NCI-H510A (cell line): ENCODE measurements at places on chromosomes 7 and 10.

DNA sequence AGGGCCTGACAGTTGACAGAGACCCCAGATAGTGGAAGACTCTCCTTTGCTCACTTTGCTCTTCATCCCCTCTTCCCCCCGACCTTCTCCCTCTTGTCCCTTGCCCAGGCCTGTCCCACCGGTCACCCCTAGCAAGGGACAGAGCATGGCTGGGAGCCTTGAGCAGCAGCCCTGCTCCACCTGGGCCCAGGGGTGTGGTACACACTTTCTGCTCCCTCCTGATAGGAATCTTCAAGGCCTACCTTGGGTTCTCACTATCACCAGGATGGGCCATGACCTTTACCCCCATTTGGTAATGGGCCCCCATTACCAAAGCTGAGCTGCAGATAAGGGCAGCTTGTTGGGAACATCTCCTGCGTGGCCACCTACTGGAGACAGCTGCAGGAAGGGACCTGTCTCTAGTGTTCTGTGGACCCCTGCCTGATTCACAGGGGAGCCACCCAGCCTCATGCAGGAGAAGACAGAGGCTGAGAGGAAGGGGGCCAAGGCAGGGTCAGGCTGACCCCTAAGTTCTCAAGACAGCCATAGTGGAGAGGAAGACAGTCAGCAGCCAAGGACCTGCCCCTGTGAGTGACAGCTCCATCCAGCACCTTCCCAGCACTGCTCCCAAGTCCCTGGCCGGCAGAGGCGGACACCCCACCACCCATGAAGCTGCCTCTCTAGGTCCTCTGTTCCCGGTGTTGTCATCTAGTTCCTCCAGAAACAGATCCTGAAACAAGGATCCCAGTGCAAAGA, 913 bp upstream of the NPC1L1 start:
- no peak for DNase-seq

GRCh38 chr10:97713826-97714400, 383 bp downstream of the MARVELD1 start:
- peak; percentile 63 for DNase-seq

- DNase-seq = no peak
Observed at GRCh38 chr10:131857156-131858117, 43.4 kb upstream of the PPP2R2D start.

- no peak for DNase-seq
Observed at GRCh38 chr10:109958059-109958458, 34.7 kb upstream of the XPNPEP1 start.

DNA sequence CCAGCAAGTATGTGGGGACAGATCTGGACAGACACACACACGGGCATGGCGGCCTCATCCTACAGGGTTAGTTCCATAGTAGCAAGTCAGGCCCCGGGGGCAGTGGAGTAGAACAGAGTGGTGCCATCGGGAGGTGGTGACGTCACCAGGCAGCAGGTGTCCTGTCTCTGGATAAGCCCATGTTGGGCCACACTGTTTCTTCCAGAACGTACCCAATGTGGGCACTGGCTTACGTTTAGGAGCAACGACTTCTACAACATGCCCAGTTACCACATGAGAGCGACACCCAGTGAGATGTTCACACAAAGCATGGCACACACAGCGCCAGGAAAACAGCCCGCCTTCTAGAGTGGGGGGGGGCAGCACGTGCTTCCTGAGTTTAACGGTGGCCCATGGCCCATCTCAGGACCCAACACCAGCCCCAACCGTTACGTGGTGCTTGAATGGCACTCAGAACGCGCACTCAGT, 67.8 kb downstream of the CTBP2 start:
- peak; percentile 21 for DNase-seq

GRCh38 chr7:94414481-94414880, 19.8 kb downstream of the COL1A2 start:
- no peak for DNase-seq

- DNase-seq = no peak
Observed at GRCh38 chr7:78718212-78718611, 735.3 kb downstream of the MAGI2 start.

- DNase-seq = no peak
Observed at GRCh38 chr7:47552621-47553020, 29.3 kb downstream of the TNS3 start.

DNA sequence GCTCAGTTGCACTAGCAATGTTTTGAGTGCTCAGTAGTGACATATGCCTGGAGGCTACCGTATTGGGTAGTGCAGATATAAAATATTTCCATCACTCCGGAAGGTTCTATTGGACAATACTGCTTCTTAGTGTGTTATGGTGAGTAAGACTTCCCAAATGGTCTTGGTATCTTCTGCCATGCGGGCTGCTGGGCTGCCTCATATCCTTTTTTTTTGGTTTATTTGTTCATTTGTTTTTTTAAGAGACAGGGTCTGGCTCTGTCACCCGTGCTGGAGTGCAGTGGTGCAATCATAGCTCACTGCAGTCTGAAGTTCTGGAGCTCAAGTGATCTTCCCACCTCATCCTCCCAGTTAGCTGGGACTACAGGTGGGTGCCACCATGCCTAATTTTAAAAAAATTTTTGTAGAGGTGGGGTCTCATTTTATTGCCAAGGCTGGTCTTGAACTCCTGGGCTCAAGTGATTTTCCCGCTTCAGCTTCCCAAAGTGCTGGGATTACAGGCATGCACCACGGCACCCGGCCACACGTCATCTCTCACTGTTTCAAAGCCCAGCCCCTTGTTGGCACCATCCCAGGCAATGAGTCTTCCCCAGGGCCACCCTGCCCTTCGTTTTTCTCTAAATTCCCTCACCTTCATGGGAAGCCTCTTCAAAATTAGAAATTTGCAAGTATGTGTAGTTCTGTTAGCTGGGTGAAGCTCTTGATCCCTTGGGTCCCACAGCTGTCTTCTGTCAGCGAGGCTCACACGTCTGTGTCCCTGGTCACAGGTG, 111.0 kb upstream of the KLF14 start:
- DNase-seq = no peak

DNA sequence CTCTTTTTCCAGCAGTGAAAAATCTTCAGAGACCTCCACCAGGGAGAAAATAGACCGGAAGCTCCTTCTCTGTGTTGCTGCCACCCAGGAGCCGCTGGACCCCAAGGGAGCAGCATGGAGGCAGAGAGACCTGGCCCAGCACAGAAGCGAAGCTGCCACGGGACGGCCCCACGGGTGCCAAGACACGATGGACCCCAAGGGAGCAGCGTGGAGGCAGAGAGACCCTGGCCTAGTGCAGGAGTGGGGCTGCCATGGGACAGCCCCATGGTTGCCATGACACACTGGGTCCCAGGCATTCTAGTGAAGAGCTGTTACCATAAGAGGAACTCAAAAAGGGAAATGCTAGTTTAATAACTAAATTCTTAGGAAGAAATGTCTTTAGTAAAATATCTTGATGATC, 186.3 kb downstream of the PTPRN2 start:
- no peak for DNase-seq

DNA sequence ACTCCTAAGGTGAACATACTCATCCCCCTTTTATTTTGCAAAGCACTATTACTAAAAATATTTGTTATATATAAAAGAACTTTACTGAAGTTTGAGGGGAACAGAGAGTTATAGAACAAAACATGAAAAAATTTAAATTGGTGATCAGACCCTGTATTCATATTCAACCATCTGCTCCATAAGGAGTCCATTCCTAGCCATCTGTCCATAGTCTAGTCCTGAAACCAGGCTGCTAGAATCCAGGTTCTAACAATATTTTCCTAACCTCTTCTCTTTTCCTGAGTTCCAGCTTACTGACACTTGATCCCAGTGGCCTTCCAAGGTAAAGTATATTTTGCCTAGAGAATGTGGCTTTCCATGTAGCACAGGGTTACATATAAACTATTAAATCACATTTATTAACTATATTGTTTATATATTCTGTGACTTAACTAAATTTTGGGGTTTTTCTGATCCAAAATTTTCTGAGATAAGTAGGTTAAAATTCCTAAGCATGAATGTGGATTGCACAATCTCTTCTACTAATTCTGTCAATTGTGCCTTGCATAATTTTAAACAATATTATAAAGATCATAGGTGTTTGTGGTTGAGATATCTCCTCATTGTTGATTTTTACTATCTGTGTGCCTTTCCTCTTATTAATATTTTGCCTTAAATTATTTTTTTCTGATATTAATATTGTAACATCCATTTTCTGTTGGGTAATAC, 137.6 kb upstream of the MAGI2 start:
- no peak for DNase-seq

GRCh38 chr7:6563936-6564770, 12.9 kb upstream of the GRID2IP start:
- DNase-seq = no peak

GRCh38 chr7:76351372-76351771, 7.4 kb downstream of the YWHAG start:
- no peak for DNase-seq

DNA sequence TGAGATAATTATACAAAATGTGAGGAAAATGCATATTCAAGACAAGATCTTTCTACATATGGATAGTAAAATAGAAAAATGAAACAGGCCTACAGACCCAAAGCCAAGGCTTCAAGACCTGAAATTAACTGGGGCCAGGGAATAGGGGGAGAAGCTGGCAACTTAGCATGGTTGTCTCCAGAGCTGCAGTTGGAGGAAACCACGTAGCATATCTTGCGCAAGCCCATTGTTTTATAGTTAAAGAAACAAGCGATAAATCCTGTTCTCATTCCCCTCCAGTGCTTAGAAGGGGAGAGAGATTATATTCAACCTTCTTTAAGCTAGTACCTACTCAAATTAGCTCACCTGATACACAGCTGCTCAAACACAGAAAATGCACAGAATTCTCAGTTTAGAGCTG, 197.1 kb downstream of the SORCS1 start:
- no peak for DNase-seq

DNA sequence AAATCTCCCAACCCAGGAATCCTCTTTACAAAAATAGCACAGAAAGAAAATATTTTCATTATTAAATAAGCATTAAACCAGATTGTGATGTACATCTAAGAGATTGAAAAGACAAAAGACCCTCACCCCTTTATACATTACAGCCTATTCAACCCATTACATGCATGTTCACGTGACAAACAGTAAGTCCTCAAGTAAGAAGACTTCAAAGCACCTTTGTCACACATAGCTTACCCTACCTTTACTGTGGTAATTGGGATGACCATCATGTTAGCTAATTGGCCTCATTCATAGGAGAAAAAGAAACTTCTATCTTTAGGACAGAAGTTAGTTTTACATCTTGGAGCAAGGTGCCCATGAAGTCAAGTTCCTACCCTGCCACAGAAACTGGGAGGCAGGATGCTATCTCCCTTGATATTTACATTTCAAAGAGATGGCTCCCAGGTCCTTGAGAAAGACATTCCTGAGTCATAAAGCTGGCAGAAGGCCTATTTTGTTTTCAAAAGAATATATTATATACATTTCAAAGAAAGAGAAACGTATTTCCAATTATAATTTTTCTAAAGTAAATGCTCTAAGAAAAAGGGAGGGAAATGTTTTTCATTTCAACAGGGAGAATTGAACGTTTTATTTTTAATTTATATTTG, 48.1 kb downstream of the GNAI1 start:
- DNase-seq = no peak

GRCh38 chr10:5551531-5552375, 27.0 kb downstream of the CALML3 start:
- no peak for DNase-seq

GRCh38 chr7:91657483-91658071, 222.9 kb downstream of the MTERF1 start:
- DNase-seq = no peak

- DNase-seq = no peak
Observed at GRCh38 chr10:108789919-108790318, 1133.4 kb downstream of the XPNPEP1 start.

GRCh38 chr10:34715511-34716187, 99.4 kb downstream of the PARD3 start:
- DNase-seq = no peak

DNA sequence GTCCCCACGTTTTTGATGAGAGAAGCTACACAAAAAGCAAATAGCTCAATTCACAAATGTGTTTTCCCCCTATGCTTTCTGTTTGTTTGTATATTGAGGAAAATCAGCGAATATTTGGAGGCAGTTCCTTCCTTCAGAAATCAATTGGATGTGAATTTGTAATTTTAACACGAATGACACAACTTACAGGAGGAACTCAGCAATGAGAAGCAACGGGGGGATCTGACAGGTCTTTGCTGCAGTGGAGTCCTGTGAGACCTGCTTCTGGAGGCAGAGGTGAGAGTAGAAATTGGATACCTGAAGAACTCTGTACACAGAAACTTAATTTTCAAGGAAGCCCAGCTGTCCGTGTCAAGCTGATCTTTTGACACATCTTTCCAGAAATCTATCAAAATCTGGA, 370.4 kb downstream of the GFRA1 start:
- DNase-seq = no peak

- DNase-seq = no peak
Observed at GRCh38 chr10:93463723-93464476, 18.2 kb downstream of the MYOF start.

GRCh38 chr7:115083935-115084334, 162.0 kb downstream of the MDFIC start:
- DNase-seq = no peak

- no peak for DNase-seq
Observed at GRCh38 chr7:22444181-22444971, 55.6 kb downstream of the STEAP1B start.

GRCh38 chr10:42926843-42927242, 144.2 kb downstream of the BMS1 start:
- no peak for DNase-seq

DNA sequence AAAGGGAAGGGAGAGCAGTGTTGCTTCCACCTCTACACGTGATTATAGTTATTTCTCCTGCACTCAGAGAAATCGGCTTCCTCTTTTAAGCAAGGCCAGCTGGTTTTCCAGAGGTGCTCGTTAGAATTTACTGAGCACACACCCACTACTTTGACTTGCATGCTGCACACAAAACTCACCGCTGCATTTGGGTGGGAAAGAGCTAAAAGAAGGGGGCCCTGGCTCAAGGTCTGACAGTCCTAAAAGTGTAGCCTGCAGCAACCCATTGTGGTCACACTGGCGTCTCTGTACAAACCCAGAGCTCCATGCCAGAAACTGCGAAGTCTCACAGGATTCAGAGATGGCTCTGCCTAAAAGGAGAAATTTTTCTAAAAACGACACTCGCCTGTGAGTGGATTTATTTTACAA, 133.7 kb downstream of the SLC25A13 start:
- no peak for DNase-seq

DNA sequence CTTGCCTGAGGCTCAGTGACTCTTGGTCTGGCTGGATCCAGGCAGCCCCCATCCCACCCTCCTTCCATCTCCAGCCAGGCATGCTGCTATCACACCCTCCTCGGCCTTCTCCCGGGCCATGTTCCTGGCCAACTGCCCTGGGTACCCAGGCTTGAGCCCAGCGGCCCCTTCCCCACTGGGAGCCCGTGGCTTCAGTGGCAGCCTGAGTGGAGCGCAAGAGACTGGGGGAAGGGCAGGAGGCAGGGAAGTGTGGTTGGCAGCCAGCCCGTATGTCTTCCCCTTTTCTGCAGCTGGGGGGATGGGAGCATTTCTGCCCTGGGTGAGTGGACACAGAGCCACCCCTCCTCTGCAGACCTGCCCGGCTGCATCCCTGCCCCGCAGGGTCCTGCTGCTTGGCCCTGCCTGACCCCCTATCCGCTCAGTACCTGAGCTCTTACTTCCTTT, 148.5 kb downstream of the ARHGAP22 start:
- DNase-seq = peak; percentile 19

- DNase-seq = peak; percentile 29
Observed at GRCh38 chr10:132164761-132165278, 21.9 kb upstream of the DPYSL4 start.

GRCh38 chr7:47147213-47147631, 434.7 kb downstream of the TNS3 start:
- DNase-seq = no peak
